ENCODE measurements at places on chromosomes 4 and X.

GRCh38 chr4:40525752-40526598 lies 103.7 kb downstream of the RBM47 start:
- DNase-seq: no peak

- no peak for DNase-seq
Measured at GRCh38 chrX:10570601-10571000, 49.8 kb downstream of the MID1 start.

DNA sequence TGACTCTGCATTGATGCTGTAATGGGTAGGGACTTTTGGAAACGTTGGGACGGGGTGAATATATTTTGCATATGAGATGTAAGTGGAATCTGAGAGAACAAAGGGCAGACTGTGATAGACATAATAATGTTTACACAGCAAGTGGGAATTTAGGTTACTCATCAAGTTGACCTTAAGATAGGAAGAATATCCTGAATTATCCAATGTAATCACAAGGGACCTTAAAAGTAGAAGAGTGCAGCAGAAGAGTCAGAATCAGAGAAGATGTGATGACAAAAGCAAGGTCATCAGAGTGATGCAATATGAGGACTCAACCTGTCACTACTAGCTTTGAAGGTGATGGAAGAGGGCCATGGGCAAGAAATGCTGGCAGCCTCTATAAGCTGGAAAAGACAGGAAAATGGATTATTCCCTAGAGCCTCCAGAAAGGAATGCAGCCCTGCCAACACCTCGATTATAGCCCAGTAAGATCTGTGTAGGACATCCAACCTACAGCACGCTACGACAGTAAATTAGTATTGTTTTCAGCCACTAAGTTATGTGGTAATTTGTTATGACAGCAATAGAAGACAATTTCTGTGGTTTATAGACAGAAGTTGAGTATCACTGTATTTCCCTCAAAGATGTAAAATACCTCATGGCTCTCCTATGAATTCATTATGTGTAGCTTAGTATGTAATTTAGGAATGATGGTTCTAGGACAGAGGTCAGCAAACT lies 26.4 kb downstream of the MORC4 start:
- no peak for DNase-seq

GRCh38 chrX:129905787-129906580 lies at the start of gene UTP14A:
Gene UTP14A, plus strand, starts transcription at chrX:129906164. Its CDS starts 47 bp downstream, at chrX:129906211.
- peak; percentile 80 for DNase-seq

DNA sequence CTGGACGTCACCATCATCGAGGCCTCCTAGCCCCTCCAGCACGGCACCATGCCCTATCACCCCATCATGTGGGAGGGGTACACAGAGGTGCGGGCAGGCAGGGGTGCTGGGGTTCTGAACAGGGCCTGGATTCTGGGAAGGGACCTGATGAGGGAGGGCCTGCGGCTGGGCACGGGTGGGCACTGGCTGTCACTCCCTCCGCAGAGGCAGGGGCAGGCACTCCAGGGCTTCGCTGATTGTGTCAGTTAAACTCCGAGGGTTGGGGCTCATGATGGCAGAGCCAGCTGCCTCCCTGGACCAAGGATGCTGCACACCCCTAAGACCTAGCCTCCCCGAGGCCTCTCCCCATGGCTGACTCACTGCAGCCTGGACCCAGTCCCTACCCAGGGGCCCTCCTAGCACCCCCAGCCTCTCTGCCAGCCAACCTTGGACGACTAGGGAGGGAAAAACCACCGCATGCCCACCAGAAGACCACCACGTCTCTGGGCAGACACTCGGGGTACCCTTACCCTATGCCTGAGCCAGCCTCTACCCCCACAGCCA lies 45.9 kb downstream of the ZFYVE28 start:
- DNase-seq: no peak

DNA sequence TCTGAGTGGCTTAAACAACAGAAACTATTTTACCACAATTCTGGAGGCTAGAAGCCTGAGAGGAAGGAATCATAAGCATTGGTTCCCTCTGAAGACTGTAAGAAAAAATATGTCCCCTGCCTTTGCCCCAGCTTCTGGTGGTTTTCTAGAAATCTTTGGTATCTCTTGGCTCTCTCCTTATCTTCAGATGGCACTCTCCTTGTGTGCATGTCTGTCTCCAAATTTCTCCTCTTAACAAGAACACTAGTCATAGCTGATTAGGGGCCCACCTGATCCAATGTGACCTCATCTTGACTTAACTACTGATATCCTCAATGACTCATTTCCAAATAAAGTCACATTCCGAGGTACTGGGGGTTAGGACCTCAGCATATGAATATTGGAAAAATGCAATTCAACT lies 635.0 kb upstream of the NR3C2 start:
- DNase-seq: no peak

DNA sequence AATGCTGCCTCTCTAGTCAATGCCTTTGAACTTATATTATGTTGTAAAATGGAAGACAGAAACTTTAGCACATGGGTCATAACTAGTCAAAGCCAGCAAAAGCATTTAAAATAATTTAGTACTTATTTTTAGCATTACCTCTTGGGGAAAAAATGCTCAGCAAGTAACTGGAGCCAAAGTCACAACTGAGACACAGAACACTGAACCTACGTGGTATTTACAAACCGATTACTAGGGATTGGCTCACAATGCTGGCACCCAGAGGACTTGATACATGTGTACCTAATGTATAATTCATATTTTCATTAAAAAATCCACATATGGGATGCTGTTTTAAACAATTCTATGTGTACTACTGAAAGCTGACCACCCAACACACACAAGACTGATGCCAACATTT lies 38.4 kb downstream of the PHKA2 start:
- DNase-seq: no peak

- no peak for DNase-seq
Measured at GRCh38 chr4:126354784-126355183, 1040.0 kb downstream of the FAT4 start.

GRCh38 chrX:19410259-19410658 lies 66.5 kb downstream of the PDHA1 start:
- DNase-seq: no peak

- no peak for DNase-seq
Measured at GRCh38 chr4:62927574-62927973, 1481.7 kb downstream of the TECRL start.

DNA sequence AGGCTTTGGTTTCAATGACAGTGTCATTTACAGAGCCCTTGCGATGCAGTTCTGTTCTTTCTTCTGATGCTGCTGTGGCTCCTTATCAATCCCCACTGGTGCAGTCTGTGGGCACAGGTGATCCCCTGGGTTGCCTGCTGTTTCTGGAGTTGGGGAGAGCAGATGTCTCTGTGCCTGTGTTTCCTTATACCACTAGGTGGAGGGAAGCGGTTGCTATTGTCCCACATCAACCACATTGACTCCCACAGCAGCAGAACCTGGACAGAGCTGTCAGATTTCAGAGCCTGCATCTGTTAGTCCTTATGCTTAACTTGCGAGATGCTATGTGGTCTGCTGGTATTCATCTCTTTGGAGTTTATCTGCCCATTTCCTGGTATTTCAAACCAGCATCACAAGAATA lies 57.7 kb downstream of the NEIL3 start:
- no peak for DNase-seq

DNA sequence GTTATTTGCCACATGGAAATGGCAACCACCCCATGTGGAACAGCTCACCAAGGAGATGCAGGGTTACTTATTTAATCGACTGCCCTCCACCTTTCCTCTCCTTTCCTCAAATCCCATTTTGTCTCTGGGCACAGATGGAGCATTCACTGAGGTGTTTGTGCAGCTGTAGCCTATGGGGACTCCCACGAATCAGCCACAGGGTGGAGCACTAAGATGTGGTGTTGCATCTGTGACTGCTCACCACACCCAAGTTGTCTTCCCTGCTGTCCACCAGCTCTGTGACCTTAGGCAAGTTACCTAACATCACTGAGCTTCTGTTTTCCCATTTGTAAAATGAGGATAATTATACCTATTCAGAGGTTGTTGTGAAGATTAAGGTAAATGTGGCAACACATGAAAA lies 252.4 kb upstream of the CPEB2 start:
- no peak for DNase-seq

DNA sequence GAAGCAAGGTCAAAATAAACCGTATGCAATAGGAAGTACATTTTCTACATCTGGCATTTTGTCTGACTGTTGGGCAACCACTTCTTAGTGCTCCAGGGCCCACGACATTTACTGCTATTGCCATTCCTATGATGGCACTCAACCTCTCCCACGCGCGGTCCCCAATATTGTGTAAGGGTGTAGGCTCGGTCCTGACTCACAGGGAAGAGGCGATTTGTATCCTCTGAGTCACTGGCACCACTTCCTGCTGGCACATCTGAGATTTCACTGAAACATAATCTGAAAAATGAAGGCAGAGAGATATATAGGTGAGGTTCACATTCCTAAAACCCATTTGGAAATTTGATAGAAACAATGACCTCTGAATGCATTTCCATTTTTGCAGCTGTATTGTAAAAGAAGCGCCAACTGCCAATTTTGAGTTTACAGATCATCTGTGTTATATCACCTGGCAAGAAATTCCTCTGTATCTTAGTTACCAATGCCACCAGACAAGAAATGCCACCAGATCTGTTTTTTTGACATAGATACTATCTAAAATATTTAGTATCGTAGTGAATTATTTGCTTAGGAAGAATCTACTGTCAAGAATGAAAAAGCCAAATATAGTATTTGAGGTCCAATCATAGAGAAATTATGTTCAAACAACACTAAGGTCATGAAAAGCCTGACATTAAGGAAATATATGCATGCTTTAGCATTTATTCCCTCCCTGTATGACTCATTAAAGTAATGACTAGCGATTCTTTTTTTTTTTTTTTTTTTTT lies 9.8 kb downstream of the EREG start:
- DNase-seq: no peak

DNA sequence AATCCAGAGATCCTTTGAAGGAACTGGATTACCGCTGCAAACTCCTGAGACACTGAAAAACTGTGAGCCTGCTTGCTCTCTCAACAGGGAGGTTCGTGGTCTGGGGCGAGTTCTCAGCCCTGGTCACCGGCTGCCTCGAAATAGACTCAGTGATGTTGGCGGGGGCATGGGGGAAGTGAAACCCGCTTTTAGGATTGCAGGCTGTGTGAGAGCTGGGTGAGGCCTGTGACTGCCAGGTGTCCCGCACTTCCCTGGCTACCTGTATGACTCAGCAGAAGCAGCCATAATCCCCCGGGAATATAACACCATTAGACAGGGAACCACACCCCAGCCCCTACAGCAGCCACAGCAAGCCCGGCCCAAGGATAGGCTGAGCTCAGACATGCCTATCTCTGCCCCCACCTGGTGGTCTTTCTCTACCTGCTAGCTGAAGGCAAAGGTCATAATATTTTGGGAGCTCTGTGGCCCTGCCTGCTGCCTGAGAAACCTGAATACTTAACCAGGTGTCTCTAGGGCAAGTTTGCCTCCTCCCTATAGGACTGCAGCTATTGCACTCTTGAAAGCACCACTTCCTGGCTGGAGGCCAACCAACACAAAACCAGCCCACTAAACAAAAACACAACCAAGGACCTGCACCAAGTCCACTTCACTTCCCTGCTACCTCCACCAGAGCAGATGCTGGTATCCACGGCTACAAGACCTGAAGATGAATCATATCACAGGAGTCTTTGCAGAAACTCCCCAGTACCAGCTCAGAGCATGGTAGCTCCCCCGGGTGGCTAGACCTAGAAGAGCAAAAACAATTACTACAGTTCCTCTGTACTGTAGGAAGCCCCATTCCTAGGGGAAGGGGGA lies 202.0 kb downstream of the RRAGB start:
- no peak for DNase-seq

DNA sequence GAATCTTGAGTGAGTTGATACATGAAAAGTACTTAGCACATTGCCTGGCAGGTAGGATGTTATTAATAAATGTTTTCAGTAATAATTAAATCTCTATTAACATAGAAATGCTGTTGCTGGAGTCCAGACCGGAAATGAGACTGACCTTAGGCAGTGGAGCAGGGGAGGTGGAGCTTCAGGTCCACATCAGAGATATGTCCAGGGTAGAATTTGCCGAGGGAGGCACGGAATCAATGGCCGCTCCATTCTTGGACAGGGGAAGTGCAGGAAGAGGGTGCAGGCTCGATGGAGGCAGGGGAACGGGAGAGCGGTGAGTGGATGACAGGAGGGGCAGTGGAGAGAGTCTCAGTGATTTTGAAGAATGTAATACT lies 107.3 kb downstream of the GATB start:
- DNase-seq: no peak

DNA sequence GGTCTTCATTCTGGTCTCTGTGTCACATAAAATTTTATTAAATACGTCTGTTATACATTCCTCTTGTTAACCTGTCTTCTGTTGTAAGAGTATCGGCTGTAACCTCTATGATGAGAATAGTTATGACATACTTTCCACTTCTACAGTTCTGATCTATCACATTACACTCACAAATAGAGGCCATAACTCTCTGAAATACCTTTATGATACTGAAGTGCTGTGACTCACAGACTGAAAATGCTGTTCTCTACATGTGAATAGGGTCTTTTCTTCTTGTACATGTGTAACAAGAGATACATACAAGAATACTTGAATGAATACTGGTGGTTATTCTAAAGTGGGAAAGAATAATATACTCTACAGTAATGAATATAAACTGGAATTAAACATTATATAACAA lies 1047.6 kb downstream of the TECRL start:
- DNase-seq: no peak

GRCh38 chr4:79199743-79200142 lies 126.1 kb downstream of the NAA11 start:
- no peak for DNase-seq

- DNase-seq: no peak
Measured at GRCh38 chr4:129129143-129129542, 33.2 kb downstream of the C4orf33 start.

- DNase-seq: no peak
Measured at GRCh38 chr4:110183058-110183457, 15.4 kb downstream of the ELOVL6 start.

- no peak for DNase-seq
Measured at GRCh38 chr4:121191361-121191760, 27.2 kb upstream of the TNIP3 start.

- DNase-seq: no peak
Measured at GRCh38 chr4:80005863-80006262, 67.2 kb downstream of the ANTXR2 start.

DNA sequence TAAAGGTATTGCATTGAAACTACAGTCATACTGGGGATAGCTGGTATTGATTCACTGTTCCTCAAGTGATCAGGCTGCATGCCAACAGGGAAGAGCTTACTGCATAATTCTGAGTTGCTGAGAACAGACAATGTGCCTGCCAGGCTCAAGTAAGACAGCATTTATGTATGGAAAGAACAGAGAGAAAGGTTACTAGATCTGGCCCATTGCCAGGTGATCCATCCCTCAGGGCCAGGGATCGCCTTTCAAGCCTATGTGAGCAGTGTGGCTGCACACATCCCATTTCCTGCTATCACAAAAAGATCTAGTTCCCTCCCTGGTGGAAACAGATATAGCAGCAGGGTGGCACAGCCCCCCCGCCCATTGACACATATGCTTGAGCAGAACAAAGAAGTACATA lies 254.0 kb downstream of the TMA16 start:
- no peak for DNase-seq

GRCh38 chr4:48653217-48654014 lies 126.7 kb downstream of the FRYL start:
- no peak for DNase-seq

GRCh38 chr4:146407257-146407656 lies 114.5 kb downstream of the SLC10A7 start:
- DNase-seq: no peak

- no peak for DNase-seq
Measured at GRCh38 chr4:39699687-39700409, 1.9 kb downstream of the UBE2K start.

All from GF-D8 (cell line).